ENCODE measurements at places on chromosomes 1 and 21.

GRCh38 chr1:203286161-203286984, 18.9 kb upstream of the BTG2 start:
- no peak for DNase-seq

- no peak for DNase-seq
These were observed 7.1 kb upstream of the TMEM61 start for GRCh38 chr1:54973205-54973921.

DNA sequence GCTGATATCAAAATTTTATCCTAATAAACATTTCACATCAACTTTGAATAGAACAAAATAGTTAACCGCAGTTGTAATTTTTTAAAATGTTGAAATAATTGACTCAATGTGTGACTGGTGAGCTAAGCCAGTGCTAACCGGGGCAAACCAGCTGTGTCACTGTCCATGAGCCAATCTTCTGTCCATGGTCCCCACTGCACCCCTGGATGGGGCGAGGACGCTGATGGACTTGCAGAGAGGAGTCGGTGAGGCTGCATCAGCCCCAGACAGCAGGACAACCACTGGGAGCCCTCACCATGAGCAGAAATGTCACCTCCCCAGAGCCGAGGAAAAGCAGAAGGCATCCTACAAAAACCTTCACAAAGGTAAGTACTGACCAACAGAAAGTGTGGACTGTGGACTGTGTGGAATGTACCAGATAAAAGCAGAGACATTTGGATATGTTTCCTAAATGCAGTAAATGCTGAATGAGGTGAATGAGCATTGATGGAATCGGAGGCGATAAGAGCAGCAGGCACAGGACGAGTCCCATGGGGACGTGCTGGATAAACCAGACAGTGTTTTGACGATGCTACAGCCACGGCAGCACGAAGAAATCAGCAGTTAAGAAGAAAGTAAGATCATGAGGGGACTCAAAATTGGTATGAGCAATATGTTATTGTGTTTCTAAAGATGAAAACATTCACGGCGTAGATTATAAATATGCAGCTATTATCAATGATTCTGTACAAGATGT, 115.0 kb upstream of the BACE2 start:
- no peak for DNase-seq

- DNase-seq = no peak
These were observed 2.4 kb downstream of the SEMA6C start for GRCh38 chr1:151143986-151144385.

GRCh38 chr21:40162075-40162474, 294.8 kb downstream of the PCP4 start:
- no peak for DNase-seq

DNA sequence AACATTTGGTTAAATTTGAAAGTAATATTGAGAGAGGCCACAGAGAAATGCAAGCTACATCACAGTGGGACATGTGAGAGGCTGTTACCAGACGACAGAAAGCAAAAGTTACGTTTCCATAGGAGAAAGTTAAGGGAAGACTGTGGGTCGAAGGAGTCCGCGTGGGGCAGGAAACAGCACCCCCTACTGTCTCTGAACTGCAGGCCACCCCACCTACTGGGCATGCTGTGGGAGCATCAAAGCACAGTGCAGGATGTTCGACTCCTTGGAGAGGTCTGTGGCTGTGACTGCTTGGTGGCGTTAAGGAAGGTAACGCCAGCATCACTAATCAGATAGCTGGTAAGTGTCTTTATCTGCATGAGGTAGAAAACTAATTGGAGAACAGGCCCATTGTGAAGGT, 123.9 kb downstream of the PTBP2 start:
- DNase-seq = no peak

DNA sequence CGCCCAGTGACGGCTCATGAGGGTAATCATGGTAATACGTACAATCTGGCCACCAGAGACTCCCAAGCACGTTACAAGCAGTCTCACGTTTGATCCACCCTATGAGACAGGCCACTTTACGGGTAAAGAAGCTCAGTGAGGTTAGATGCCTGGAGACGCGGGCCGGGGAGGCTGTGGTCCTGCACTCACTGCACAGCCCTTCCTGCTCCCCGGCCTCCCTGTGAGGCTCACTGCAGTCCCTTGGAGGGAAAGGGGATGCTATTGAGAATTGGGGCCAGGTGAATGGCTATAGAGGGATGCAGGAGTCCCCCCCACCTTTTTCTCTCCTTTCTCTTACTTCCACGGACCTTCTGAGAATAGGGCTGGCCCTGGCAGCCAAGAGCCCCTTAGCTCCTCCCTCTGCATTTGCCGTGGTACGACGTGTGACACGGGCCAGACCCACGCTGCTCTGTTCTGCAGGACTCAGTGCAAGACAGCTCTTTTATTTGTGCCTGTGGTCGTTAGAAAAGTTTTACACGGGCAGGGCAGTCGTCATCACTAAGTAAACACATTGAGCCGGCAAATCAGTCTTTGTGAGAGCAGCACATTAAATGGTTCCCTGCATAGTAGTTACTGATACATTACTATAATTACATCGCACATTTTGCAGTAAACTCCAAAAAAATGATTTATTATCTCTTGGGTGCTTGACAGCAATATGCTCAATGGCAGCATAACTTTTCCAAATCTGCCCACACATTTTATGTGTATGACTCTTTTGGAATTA, 18.8 kb downstream of the KIF26B start:
- no peak for DNase-seq

All from activated T-cell treated with anti-CD3 and anti-CD28 coated beads for 4 hours (primary cell).